ENCODE measurements at places on chromosomes 6 and 20.

GRCh38 chr6:154164397-154164796, 125.4 kb downstream of the OPRM1 start:
- DNase-seq, result peak; percentile 91

- no peak for DNase-seq
These were observed 30.1 kb downstream of the LINC00237 start for GRCh38 chr20:21076073-21076472.

DNA sequence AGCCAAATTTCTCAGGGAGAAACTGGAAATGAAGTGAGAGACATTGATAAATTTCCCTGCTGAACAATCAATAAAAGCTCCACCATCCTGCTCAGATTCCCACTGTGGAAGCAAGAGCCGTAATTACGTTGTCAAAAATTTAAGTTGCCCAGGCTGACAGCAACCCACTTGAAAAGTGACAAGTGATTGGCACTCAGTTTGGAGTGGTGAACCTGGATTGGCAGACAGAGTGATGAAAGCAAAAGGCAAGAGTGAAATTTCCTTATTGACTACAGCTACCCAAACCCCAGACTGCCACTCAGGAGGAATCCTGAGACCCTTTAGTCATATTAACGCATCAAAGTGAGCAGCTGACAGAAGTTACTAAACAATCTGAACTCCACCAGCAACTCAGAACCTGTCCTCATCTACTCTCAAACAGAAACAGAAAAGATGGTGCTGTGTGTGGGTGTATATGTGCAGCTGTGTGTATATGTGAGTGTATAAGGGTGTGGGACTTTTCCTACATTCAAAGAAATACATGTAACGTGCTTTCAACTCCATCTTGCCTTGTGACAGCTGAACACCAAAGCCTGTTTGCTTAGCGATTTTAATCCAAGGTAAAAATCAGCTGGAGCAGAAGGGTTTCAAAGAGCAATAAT, 157.4 kb downstream of the PKHD1 start:
- DNase-seq, result no peak

- DNase-seq, result peak; percentile 65
These were observed 40.3 kb upstream of the BLCAP start for GRCh38 chr20:37567671-37568588.

GRCh38 chr6:130615816-130616215, 211.4 kb upstream of the SMLR1 start:
- DNase-seq, result no peak

DNA sequence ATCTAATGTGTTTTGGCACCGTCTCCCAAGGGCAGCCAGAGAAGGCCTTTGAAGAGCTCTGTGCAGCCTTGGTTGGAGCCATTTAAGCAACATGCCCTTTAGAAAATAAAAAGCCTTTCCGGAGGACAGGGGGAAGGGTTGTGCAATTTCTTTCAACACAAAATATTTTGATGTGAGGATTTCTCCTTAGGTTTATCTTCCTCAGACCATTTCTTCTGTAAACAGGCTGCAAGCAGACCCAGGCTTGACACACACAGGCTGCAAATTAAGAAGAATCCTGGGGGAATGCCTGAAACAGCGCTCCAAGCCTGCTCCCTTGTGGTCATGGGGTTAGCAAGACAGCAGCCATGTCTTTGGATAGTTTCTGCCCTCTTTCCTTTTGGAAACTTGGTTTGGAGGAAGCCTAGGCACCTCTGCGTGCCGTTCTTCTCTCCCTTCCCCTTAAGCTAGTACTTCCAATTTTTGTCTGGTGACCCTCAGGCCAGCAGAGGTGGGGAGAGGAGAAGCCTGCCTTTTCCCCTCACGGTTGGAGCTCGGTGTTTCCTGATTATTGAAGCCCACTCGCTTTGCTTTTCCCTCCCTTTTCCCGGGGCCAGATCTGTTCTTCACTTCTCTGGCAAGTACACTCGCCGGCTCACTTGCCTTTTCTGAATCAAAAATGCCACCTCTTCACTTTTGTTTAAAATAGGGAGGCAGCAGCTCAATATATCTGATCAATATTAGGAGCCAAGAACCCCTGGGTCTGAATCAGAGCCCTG, 39.6 kb upstream of the NOX3 start:
- peak; percentile 32 for DNase-seq

DNA sequence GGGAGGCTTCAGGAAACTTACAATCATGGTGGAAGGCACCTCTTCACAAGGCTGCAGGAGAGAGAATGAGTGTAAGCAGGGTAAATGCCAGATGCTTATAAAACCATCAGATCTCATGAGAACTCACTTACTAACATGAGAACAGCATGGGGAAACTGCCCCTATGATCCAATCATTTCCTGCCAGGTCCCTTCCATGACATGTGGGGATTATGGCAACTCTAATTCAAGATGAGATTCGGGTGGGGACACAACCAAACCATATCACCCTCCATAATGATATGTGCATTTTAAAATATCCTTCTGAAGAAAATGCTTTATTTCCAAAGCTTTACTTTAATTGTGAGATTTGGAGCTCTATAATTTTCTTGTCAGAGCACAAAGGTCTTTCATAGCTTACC, 154.1 kb upstream of the CENPW start:
- DNase-seq, result no peak
